CD4-positive, alpha-beta T cell treated with Interleukin-4 for 1 hour (primary cell): ENCODE measurements at places on chromosomes 5 and 9.
A peak's percentile ranks its signal among the peaks of the same experiment; 100 is the strongest.

DNA sequence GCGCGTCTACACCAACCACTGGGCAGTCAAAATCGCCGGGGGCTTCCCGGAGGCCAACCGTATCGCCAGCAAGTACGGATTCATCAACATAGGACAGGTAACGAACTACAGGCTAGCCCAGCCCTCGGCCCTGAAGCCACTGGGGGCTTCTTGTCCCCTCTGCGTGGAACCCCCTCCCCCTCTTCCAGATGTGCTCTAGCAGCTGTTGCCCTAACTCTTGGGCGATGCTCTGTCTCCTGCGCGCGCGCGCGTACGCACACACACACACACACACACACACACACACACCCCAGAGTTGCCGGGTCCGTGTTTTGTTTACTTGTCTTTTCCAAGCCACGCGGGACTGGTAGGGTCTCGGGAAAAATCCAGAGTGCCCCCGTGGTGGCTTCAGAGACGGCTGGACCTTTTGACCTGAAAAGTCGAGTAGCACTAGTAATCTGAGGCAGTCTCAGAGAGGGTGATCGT lies 836 bp downstream of the PCSK5 start:
- DNase-seq, result peak; percentile 30

- no peak for DNase-seq
Observed at GRCh38 chr9:5460157-5460556, 9.8 kb downstream of the CD274 start.

- no peak for DNase-seq
Observed at GRCh38 chr5:139413963-139414362, 10.1 kb upstream of the SPATA24 start.

- DNase-seq, result peak; percentile 84
Observed at GRCh38 chr9:38008168-38009034, 60.6 kb downstream of the SHB start.

- DNase-seq, result peak; percentile 78
Observed at GRCh38 chr9:94656200-94656599, 16.9 kb upstream of the FBP1 start.

- peak; percentile 56 for DNase-seq
Observed at GRCh38 chr5:1152156-1152555, 40.3 kb upstream of the SLC12A7 start.

DNA sequence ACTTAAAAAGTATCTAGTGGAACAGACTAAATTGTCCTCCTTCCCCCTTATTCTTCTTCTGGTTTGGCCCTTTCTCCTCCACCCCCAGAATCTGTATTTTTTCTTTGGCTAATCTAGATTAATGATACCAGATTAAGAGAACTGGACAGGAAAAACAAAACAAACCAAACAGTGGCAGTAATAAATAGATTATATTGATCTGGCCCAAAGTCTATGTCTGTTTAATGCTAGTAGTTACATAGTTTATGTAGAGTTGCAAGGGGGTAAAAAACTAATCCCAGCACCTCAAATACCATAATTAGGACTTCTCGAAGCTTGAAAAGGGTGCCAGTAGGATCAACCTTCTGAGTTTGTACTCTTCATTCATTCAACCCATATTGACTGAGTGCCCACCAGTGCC lies 104.5 kb downstream of the ARL15 start:
- no peak for DNase-seq

- peak; percentile 23 for DNase-seq
Observed at GRCh38 chr5:138979684-138980280, 104.6 kb upstream of the LRRTM2 start.

- no peak for DNase-seq
Observed at GRCh38 chr5:87754009-87754757, 341.5 kb upstream of the CCNH start.

GRCh38 chr9:2465516-2465915 lies 156.1 kb upstream of the VLDLR start:
- no peak for DNase-seq
